ENCODE measurements at places on chromosomes 6 and 20. TPM values are rescaled to one million over a fixed set of nuclear protein-coding genes. Genes with fewer than 3 reads are reported as not detected.

GRCh38 chr6:133730881-133731280, 158.0 kb upstream of the TCF21 start:
- DNase-seq = no peak

DNA sequence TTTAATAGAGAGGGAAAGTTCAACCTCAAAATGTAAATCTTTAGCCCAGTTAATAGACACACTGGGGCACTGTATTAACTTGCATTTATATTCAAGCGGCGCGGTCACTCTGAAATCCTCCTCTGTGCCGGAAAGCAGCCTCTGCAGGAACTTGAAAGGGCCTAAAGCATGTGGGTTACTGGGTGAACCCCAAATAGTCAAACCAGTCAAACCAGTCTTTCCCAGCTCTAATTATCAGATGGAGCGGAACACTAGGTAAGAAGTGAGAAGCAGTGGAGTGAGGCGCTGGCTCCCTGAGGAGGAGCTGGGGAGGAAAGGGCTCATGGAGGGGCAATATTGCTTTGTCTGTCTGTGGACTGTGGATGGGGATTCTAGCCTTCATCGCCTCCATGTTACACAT, 531.3 kb downstream of the QKI start:
- no peak for DNase-seq

GRCh38 chr20:14005996-14006395, 10.7 kb downstream of the MACROD2 start:
- no peak for DNase-seq

- DNase-seq = no peak
Observed at GRCh38 chr6:67736161-67736560, 898.9 kb upstream of the ADGRB3 start.

DNA sequence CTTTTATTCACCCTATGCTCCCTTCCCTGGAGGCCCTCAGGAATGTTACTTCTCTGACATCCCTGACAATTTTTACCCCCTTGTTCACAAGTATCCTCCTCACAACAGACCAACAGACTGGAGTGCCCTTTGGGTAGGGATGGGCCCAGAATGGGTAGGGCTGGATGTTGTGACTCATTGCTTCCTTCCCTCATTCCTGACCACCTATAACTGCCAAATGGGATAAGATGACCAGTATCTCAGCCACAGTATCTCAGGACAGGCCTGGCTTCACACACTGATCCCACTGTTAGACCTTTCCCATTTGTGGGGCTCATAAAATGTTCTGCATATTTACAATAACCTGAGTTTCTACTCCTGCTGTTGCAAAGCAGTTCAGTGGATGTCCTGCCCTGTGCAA, 223.0 kb upstream of the LRFN2 start:
- DNase-seq = no peak

GRCh38 chr6:14658886-14659561, 541.5 kb downstream of the CD83 start:
- peak; percentile 89 for DNase-seq

- DNase-seq = no peak
Observed at GRCh38 chr6:21208796-21209186, 384.8 kb upstream of the SOX4 start.

DNA sequence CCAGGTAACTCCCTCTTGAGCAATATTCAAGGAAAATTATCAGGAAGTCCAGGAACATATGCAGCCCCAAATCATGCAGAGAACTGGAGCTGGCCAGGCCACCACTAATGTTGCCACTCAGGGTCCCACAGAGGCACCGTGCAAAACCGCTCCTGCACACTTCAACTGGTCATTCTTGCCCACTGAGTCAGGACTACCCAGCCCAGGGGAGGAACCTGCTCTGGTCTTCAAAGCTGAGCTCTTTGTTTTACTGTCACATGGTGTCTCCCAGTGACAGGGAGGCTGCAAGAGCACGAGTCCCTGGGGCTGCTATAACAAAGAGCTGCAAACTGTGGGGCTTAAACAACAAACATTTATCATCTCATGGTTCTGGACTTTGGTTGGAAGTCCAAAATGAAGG, 336.0 kb upstream of the PRDM1 start:
- DNase-seq = no peak

GRCh38 chr6:109102762-109103161, 7.5 kb downstream of the CEP57L1 start:
- no peak for DNase-seq

DNA sequence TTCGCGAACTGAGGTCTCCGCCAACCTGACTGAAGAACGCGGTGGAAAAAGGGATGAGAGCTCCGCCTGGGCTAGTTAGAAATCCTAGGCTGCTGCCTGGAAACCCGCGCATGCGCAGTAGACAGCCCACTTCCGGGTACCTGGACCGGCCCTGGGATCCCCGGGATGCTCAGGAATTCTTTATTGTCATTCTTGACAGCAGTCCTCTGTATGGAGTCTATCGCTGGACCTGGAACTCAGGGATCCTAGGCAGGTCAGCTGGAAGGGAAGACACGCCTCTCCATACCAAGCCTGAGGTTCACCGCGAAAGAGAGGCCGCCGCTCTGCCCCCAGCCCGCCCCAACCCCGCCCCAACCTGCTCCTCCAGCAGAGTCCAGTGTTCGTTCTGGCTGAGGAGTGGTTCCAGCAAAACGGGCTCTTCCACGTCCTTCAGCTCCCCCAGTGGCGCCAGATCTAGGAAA, 1379.2 kb upstream of the DEFB115 start:
- DNase-seq = peak; percentile 94

DNA sequence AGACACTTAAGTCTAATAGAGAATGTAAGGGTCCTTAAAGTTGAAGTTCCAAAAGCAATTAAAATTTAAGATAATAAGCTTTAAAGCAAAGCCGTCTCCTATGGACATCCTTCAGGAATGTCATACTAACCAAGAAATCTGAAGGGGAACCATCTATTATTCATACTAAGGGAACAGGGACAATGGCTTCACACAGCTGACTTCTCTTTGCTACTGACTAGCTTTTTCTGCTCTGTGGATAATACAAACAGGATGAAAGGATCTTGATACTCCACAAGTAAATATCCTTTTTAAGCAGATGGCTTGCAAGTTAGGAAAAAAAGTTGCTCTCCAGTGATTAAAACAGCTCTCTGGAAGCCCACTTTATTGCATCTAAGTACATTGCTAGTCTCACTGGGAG, 178.6 kb downstream of the BACH2 start:
- no peak for DNase-seq

DNA sequence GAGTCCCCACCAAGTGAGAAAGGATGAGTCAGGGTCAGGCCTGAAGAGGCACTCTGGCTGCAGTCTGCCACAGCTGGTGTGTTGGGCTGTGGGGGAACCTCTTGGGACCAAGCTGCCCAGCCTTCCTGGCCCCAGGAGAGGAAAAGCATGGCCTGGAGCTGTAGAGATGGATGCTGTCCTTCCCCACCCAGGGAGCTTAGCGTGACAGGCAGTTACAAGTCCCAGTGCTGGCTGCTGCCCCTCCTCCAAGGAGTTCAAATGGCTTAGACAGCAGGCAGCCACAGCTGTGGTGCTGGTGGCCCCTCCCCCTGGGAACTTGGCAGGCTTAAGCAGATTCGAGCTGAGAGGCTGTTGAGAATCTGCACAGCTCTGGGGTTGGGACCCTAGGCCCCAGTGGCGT, 253.2 kb downstream of the PLCB1 start:
- no peak for DNase-seq

DNA sequence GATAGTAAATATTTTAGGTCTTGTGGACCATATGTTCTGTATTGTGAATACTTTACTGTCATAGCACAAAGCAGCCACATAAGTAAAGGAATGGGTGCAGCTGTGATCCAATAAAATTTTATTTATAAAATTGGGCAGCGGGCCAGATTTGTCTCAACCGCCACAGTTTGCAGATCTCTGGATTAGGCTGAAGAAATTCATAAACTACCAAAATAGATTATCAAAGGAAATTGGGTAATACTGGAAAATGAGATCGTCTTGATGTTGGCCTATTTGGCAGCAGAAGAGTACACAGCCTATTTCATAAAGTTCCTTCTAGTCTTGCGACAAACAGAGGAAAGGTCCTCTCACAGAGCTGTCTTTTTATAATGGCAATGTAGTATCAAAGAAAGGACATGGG, 69.8 kb downstream of the DZANK1 start:
- DNase-seq = no peak

- DNase-seq = no peak
Observed at GRCh38 chr20:23129266-23129665, 43.1 kb upstream of the CD93 start.

- no peak for DNase-seq
Observed at GRCh38 chr20:35106827-35107380, 14.3 kb upstream of the TRPC4AP start.

- DNase-seq = no peak
Observed at GRCh38 chr6:130113201-130113710, 94.9 kb downstream of the L3MBTL3 start.

- no peak for DNase-seq
Observed at GRCh38 chr6:75402296-75402695, 91.3 kb downstream of the FILIP1 start.

DNA sequence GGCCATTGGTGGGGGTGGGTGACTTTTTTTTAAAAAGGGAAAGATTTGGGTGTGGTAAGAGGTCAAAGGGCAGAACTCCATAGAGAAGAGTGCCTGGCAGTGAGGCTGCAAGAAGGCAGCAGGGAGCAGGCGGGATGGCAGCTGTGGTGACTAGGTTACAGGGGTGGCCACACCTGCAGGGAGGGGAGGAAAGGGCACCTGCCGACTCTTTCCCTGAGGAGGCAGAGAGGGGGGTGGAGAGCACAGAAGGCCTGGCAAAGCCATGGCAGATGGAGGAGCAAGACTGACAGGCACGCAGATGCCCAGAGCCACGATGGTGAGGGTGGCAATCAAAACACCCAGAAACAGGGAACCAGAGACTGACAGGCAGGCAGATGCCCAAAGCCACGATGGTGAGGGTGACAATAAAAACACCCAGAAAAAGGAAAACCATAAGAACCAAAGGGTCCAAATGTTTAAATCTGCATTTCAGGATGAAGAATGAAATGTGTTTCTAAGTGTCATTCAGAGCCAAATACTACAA, 19.3 kb downstream of the CST7 start:
- DNase-seq = no peak

DNA sequence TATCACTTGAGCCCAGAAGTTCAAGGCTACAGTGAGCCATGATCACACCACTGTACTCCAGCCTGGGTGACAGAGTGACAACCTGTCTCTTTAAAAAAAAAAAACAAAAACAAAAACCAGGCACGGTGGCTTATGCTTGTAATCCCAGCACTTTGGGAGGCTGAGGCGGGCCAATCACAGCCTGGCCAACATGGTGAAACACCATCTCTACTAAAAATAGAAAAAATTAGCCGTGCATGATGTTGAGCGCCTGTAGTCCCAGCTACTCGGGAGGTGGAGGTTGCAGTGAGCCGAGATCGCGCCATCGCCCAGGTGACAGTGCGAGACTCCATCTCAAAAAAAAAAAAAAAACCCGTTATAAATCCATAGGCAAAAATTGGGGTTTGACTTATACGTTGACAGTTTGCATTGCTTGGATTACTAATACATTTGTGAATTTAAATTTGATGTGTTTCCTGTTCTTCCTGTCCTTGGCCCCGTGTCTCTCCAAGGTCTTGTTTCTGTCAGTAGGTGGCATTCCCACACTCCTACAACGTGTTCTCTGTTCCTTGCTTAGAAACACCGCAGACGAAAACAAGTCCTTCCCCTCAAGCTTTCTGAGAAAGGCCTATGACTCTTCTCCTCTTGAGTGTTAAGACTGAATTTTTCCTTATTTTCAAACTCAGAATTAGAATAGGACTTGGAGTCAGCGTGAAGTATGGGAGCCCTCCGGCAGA, 147.0 kb downstream of the DTNBP1 start:
- DNase-seq = no peak

- no peak for DNase-seq
Observed at GRCh38 chr6:138671351-138671750, 102.2 kb upstream of the CCDC28A start.

- no peak for DNase-seq
Observed at GRCh38 chr6:117275205-117275604, 9.8 kb downstream of the VGLL2 start.

- no peak for DNase-seq
Observed at GRCh38 chr20:58010186-58010585, 218.3 kb downstream of the ANKRD60 start.

DNA sequence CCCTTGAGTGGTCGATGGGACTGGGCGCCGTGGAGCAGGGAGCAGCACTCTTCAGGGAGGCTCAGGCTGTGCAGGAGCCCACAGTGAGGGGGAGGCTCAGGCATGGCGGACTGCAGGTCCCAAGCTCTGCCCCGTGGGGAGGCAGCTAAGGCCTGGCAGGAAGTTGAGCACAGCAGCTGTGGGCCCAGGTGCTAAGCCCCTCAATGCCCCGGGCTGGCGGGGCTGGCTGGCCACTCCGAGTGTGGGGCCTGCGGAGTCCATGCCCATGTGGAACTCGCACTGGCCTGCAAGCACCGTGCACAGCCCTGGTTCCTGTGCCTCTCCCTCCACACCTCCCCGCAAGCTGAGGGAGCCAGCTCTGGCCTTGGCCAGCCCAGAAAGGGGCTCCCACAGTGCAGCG, 948.4 kb upstream of the EYS start:
- no peak for DNase-seq

DNA sequence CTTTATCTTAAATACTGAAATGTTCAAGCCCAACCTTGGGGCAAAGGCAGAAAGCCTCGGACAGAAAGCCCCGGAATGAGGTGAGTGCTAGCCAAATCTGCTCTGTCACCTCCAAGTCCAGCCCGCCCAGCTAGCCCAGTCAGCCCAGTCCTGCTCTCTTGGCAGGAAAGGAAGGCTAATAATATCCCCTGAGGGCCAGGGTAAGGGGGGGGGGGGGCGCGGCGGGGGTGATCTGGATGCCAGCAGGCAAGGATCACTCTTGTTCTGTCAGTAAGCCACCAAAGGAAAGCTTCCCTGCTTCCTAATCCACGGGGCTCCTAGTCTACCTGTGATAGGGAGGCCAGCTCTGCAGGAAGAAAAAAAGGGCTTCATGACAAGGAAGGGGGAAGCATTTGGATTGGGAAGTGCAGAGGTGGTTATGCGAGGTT, 1.1 kb downstream of the NDRG3 start:
- DNase-seq = no peak

DNA sequence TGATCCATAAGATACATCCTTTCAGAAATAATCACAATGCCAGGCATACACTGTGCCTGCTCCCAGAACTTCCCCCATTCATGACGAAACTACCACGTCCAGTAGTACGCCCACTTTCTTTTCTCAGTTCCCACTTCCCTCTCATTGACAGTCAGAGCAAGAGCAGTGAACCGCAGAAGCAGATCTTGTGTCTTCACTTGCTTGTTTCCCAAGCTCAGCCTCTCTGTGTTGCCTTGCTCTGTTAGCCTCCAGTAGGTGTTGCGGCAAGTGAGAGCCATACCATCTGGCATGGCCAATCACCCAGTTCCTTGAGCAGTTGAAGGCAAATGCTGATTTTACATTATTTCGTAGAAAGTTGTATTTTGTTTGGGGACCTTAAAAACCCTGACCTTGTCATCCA, 11.7 kb downstream of the UST start:
- no peak for DNase-seq

GRCh38 chr6:42848700-42849099, 30.7 kb upstream of the RPL7L1 start:
- DNase-seq = no peak

- no peak for DNase-seq
Observed at GRCh38 chr20:4926531-4927156, 74.7 kb downstream of the SLC23A2 start.

Gene FILIP1
- total RNA-seq = 41.7 TPM

Gene LRRC1
- 12.8 TPM for total RNA-seq

Gene LY6G6C
- not detected for total RNA-seq

Gene ZC3H12D
- total RNA-seq = 0.83 TPM

Gene MAS1
- total RNA-seq = not detected

Gene ECT2L
- total RNA-seq = 0.19 TPM

Gene CCN6
- total RNA-seq = not detected

Gene PBOV1
- not detected for total RNA-seq

Gene C6orf132
- total RNA-seq = 1.7 TPM

Gene FIG4
- total RNA-seq = 18.5 TPM
